ENCODE measurements at places on chromosomes 3 and 15.

DNA sequence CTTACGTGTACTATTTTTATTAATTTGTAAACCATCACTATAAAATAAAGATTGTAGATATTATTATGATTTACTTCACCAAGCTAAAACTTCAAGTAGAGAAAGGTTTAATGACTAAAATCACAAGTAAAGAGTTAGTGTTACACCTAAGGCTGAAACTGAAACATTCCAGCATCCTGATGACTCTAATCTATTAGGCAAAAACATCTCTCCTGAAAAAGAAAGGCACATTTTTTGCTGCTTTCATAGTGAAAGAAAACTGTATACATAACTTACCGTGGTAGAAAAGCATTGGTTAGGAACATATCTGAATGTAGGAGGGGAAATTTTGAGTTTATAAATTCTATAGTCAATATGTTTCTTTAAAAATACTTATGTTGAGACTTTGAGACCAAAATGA, 35.4 kb downstream of the CCDC191 start:
- DNase-seq = no peak

DNA sequence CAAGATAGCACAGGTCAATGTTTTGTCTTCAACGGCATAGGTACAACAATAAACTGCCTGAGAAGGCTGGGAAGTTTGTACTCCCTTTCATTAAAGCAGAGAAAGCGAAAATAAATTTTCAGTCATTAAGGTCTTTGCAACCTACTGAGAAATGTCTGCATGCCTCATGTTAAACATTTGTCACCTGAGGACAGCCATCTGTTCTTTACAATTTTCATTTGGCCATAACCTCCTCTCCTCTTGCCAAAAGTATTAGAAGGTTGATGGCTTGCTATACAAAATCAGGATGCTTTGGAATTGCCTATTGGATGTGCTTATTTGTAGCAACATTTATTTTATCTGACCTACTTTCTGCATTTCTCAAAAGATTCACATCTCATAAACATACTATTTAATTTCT, 122.7 kb downstream of the GOLIM4 start:
- DNase-seq = no peak

DNA sequence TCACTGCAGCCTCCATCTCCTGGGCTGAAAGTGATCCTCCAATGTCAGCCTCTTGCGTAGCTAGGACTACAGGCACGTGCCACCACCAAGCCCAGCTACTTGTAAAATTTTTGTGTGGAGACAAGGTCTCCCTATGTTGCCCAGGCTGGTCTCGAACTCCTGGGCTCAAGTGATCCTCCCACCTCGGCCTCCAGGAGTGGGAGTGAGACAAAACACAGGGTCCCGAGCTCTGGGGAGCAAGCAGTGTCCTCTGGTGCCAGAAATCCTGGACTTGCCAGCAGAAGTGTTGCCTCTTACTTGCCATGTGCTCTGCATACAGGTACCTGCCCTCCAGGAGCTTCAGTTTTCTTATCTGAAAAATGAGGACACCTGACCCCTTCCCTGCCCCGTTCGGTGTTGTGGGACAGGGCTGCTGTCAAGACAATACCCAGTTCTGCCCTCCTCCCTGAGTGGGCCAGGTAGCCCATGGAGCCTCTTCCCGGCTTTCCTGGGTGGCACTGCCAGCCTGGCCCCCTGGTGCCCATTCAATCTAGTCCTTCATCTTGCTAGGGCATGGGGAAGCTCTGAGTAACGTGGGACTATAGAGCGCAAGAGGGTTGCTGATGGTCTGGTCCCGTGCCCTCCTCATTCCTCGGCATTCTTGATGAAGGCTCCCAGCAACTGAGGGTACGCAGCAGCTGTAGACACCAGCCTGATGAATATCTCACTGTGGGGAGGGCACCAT, 164.6 kb downstream of the GOLGA6L4 start:
- no peak for DNase-seq

- DNase-seq = no peak
Measured at GRCh38 chr15:74393423-74393822, 26.0 kb upstream of the CYP11A1 start.

- DNase-seq = no peak
Measured at GRCh38 chr15:78840661-78841375, 29.6 kb upstream of the ADAMTS7 start.

- DNase-seq = no peak
Measured at GRCh38 chr3:141462176-141462859, 24.5 kb upstream of the RASA2 start.

DNA sequence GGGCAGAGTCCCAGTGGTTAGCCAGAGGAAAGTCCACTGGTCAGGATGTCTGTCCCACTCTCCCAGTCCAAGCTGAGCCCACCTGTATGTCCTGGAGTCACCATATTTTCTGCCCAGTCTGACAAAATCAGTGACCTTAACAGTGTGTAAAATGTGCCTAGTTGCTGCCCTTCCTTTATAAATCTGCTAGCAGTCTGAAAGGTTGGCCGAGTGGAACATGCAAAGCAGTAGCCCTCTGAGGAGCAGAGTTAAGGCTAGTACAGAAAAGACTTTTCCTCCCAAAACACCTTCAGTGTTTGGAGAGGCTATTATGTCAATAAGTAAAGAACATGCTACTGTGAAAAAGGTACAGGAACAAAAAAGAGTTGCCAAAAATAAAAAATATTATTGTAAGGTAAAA, 15.3 kb downstream of the TTC21A start:
- DNase-seq = no peak

GRCh38 chr3:116264546-116265319, 180.6 kb downstream of the LSAMP start:
- no peak for DNase-seq

GRCh38 chr3:168996622-168997021, 666.9 kb downstream of the MECOM start:
- DNase-seq = no peak

Measured in CD4-positive, alpha-beta T cell treated with Interleukin-4 for 4 hours (primary cell).